WTC11 (cell line): ENCODE measurements at places on chromosomes 1 and 21. TPM values are rescaled to one million over a fixed set of nuclear protein-coding genes. Genes with fewer than 3 reads are reported as not detected.

AMY1B gene
- not detected in 3 replicates for total RNA-seq

- H3K4me3 ChIP-seq, result peak overlapping the region; percentile 50
- DNase-seq, result no peak
- no peaks in the 10 kb centered on the region for H3K36me3 ChIP-seq
- H3K27me3 ChIP-seq, result peaks cover 5% of the 10 kb centered on the region
- H3K4me1 ChIP-seq, result peaks cover 73% of the 10 kb centered on the region
These were observed 41.2 kb upstream of the RAB4A start for GRCh38 chr1:229229721-229230139.

- H3K4me1 ChIP-seq, result peaks cover 57% of the 10 kb centered on the region
- H3K36me3 ChIP-seq, result peaks cover 19% of the 10 kb centered on the region
- peak overlapping the region; percentile 99 for H3K4me3 ChIP-seq
- peak overlapping the region; percentile 99 for H3K27ac ChIP-seq
These were observed 431 bp downstream of the CLCN6 start for GRCh38 chr1:11806307-11806936.

GRCh38 chr1:25055961-25056360 lies 125.9 kb upstream of the RUNX3 start:
- peaks cover 2% of the 10 kb centered on the region; the same call in 1 of the 2 replicates for H3K27me3 ChIP-seq
- no peak overlapping the region for H3K4me3 ChIP-seq
- peaks cover 14% of the 10 kb centered on the region for H3K4me1 ChIP-seq
- H3K36me3 ChIP-seq, result no peaks in the 10 kb centered on the region
- DNase-seq, result no peak

- H3K36me3 ChIP-seq, result no peaks in the 10 kb centered on the region
- H3K4me3 ChIP-seq, result no peak overlapping the region
- H3K4me1 ChIP-seq, result peaks cover 23% of the 10 kb centered on the region
- H3K27ac ChIP-seq, result no peak overlapping the region
- H3K27me3 ChIP-seq, result peaks cover 17% of the 10 kb centered on the region
These were observed 467.5 kb downstream of the PTPRU start for GRCh38 chr1:29703596-29704370.

- no peak for DNase-seq
- no peak overlapping the region for H3K4me3 ChIP-seq
- H3K27me3 ChIP-seq, result peaks cover 6% of the 10 kb centered on the region
- H3K36me3 ChIP-seq, result no peaks in the 10 kb centered on the region
These were observed 14.0 kb upstream of the CTPS1 start for GRCh38 chr1:40965531-40965930.

DNA sequence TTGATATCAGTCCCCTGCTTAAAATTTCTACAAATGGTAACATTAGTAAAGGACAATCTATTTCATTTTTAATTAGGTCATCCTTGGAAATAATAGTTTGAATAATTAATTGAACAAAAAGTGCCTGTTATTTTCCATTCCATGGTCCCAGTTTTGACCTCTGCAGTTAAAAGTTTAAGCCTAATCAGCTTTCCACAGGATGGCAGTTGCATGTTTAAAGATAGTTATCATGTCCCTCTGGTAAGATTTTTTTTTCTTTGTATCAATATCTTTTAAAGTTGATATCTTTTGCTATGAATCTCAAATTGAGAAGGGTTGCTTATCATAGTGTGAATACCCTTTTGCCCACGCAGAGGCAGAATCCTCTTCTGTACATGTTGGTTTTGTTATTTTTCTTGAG lies 90.4 kb downstream of the HS2ST1 start:
- H3K27ac ChIP-seq, result no peak overlapping the region
- no peak for DNase-seq
- no peaks in the 10 kb centered on the region; the same call in 1 of the 2 replicates for H3K36me3 ChIP-seq
- no peaks in the 10 kb centered on the region for H3K27me3 ChIP-seq
- no peak overlapping the region for H3K4me3 ChIP-seq

- H3K27me3 ChIP-seq, result no peaks in the 10 kb centered on the region
- DNase-seq, result no peak
- H3K4me1 ChIP-seq, result peaks cover 9% of the 10 kb centered on the region
- peaks cover 19% of the 10 kb centered on the region for H3K36me3 ChIP-seq
- peak overlapping the region; percentile 92 for H3K4me3 ChIP-seq
- H3K27ac ChIP-seq, result 0 out of 2 replicates have a peak overlapping the region, but pooled peaks have one; percentile 27
These were observed 373 bp downstream of the MTF1 start for GRCh38 chr1:37858931-37859506.

CDC42BPA gene
- total RNA-seq, result 22.2 to 25.2 TPM (median 22.9 TPM) in 3 replicates

- no peaks in the 10 kb centered on the region for H3K4me1 ChIP-seq
- no peak overlapping the region for H3K4me3 ChIP-seq
- H3K27ac ChIP-seq, result no peak overlapping the region
These were observed 22.2 kb upstream of the SLC30A1 start for GRCh38 chr1:211601159-211601558.

GRCh38 chr1:167714098-167714438 lies 7.7 kb upstream of the MPZL1 start:
- peak overlapping the region; percentile 93 for H3K4me3 ChIP-seq
- DNase-seq, result no peak
- H3K4me1 ChIP-seq, result peaks cover 16% of the 10 kb centered on the region
- peaks cover 29% of the 10 kb centered on the region for H3K27me3 ChIP-seq

GRCh38 chr1:21910558-21911204 lies 26.4 kb downstream of the HSPG2 start:
- H3K36me3 ChIP-seq, result no peaks in the 10 kb centered on the region
- H3K27me3 ChIP-seq, result no peaks in the 10 kb centered on the region
- no peak overlapping the region for H3K4me3 ChIP-seq
- DNase-seq, result no peak

DNA sequence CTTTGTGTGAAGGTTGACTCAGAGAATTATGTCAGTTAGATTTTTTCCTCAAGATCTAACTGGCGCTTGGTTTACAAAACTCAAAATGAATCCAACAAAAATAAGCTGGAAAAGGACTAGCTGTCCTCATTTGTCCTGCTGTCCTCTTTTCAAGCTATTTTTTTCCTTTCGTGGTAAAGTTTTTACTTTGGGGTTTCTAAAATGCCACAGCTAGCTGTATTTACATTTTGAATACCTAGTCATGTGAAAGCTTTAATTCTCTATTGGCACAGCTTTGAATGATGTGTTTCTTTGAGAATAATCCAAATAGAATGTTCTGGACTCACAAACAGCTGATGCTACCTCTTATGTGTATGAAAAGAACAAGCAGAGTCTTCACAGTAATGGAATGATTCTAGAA lies 673.6 kb upstream of the NR5A2 start:
- no peak overlapping the region for H3K27ac ChIP-seq
- no peak for DNase-seq
- H3K36me3 ChIP-seq, result no peaks in the 10 kb centered on the region
- H3K4me3 ChIP-seq, result no peak overlapping the region
- H3K4me1 ChIP-seq, result 0 out of 2 replicates have a peak, but pooled peaks cover 2% of the 10 kb centered on the region
- no peaks in the 10 kb centered on the region for H3K27me3 ChIP-seq

- no peaks in the 10 kb centered on the region for H3K36me3 ChIP-seq
- peak; percentile 41 for DNase-seq
- no peaks in the 10 kb centered on the region for H3K27me3 ChIP-seq
- H3K27ac ChIP-seq, result peak overlapping the region; percentile 31; the same call in 1 of the 2 replicates
- no peak overlapping the region for H3K4me3 ChIP-seq
These were observed 81.9 kb downstream of the CASZ1 start for GRCh38 chr1:10714337-10715114.

DNA sequence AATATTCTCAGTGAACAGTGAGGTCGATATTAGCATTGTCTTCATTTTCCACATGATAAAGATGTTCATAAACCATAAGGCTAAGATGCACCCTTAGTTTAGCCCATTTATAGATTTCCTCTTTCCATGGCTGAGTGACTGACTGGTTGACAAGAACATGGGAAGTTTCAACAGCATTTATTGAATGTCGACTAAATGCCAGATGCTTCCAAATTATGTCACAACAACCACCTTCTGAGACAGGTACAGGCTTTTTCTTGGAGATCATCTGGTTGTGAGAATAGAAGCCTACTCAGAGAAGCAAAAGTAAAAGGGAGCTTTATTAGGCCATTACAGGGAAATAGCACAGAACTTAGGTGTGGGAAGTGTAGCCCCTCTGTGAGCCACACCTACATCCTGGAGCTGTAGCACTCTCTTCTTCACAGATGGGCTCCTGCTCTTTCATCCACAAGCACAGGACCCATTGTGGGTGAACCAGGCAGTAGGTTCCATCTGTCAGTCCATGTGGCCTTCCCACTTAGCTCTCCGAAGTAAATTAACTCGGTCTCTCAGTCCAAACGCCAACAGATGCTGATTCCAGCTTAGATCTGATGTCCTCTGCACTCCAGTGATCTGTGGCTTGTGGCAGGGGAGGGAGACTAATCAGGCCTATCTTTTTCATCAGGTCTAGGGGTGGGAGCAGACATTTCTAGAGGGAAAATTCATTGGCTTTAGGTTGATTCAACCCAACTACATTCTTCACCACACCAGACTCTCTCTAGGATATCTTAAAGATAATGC lies 14.3 kb downstream of the ATP2B4 start:
- H3K27me3 ChIP-seq, result no peaks in the 10 kb centered on the region
- H3K27ac ChIP-seq, result no peak overlapping the region
- no peaks in the 10 kb centered on the region for H3K36me3 ChIP-seq
- no peak overlapping the region for H3K4me3 ChIP-seq
- DNase-seq, result no peak

- DNase-seq, result no peak
- H3K27ac ChIP-seq, result no peak overlapping the region
- no peak overlapping the region for H3K4me3 ChIP-seq
These were observed 48.1 kb downstream of the PCSK9 start for GRCh38 chr1:55087439-55087838.

- 0 out of 2 replicates have a peak, but pooled peaks cover 6% of the 10 kb centered on the region for H3K4me1 ChIP-seq
- DNase-seq, result no peak
- H3K27ac ChIP-seq, result no peak overlapping the region
These were observed 26.1 kb upstream of the KCNE2 start for GRCh38 chr21:34337741-34338140.

RIIAD1 gene
- total RNA-seq, result 0.92 TPM in 1 of 3 replicates, not detected in the others

CELA2A gene
- total RNA-seq, result 0.83 to 1.1 TPM (median 1.1 TPM) in 3 replicates

GRCh38 chr1:214354440-214355148 lies 73.6 kb downstream of the SMYD2 start:
- peaks cover 24% of the 10 kb centered on the region for H3K4me1 ChIP-seq
- H3K27ac ChIP-seq, result 0 out of 2 replicates have a peak overlapping the region, but pooled peaks have one; percentile 0
- peaks cover 51% of the 10 kb centered on the region for H3K36me3 ChIP-seq
- H3K27me3 ChIP-seq, result no peaks in the 10 kb centered on the region
- H3K4me3 ChIP-seq, result no peak overlapping the region

GRCh38 chr1:41731516-41732030 lies 187.1 kb downstream of the HIVEP3 start:
- H3K27ac ChIP-seq, result no peak overlapping the region
- H3K27me3 ChIP-seq, result no peaks in the 10 kb centered on the region; the same call in 1 of the 2 replicates
- H3K4me1 ChIP-seq, result peaks cover 7% of the 10 kb centered on the region
- no peaks in the 10 kb centered on the region for H3K36me3 ChIP-seq
- no peak for DNase-seq

DNA sequence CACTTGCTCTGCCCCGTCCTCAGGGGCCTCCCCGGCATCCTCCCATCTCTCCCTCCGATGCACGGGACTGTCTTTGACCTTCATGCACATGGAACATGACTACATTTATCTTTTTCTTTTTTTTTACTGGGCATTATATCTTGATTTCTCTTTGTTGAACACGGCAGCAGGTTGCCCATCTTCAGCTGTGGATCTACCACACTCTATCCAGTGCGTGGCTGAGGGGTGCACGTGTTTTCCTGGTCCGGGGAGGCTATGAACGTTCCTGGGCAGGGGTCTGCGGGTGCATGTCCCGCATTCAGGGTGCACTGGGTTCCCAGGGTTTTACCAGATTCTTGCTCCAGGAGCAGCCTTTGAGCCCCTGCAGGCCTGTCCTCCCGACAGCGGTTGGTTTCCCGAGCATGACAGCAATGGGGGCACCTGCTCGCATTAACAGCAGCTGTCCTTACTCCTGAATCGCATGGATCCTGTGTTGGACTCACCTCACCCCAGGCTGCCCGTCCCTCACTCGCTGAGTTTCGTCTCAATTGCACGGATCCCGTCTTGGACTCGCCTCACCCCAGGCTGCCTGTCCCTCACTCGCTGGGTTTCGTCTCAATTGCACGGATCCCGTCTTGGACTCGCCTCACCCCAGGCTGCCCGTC lies 7.4 kb downstream of the POFUT2 start:
- DNase-seq, result peak; percentile 9
- no peaks in the 10 kb centered on the region for H3K4me1 ChIP-seq
- peaks cover 37% of the 10 kb centered on the region for H3K36me3 ChIP-seq
- no peak overlapping the region for H3K4me3 ChIP-seq

GRCh38 chr1:5147806-5148205 lies 493.4 kb downstream of the AJAP1 start:
- peaks cover 20% of the 10 kb centered on the region for H3K27me3 ChIP-seq
- no peak for DNase-seq
- H3K4me3 ChIP-seq, result no peak overlapping the region
- H3K36me3 ChIP-seq, result peaks cover 78% of the 10 kb centered on the region
- H3K4me1 ChIP-seq, result no peaks in the 10 kb centered on the region

OR2L5 gene
- not detected in 3 replicates for total RNA-seq

- no peak overlapping the region for H3K4me3 ChIP-seq
- H3K27ac ChIP-seq, result no peak overlapping the region
- peaks cover 46% of the 10 kb centered on the region for H3K4me1 ChIP-seq
- H3K27me3 ChIP-seq, result no peaks in the 10 kb centered on the region
These were observed 32.3 kb downstream of the RAB3GAP2 start for GRCh38 chr1:220239966-220240365.

- no peak overlapping the region for H3K27ac ChIP-seq
- peaks cover 16% of the 10 kb centered on the region for H3K4me1 ChIP-seq
- H3K4me3 ChIP-seq, result no peak overlapping the region
- no peak for DNase-seq
These were observed 75.3 kb upstream of the RALGPS2 start for GRCh38 chr1:178649582-178650350.
